ENCODE measurements at places on chromosomes 16 and 17.

DNA sequence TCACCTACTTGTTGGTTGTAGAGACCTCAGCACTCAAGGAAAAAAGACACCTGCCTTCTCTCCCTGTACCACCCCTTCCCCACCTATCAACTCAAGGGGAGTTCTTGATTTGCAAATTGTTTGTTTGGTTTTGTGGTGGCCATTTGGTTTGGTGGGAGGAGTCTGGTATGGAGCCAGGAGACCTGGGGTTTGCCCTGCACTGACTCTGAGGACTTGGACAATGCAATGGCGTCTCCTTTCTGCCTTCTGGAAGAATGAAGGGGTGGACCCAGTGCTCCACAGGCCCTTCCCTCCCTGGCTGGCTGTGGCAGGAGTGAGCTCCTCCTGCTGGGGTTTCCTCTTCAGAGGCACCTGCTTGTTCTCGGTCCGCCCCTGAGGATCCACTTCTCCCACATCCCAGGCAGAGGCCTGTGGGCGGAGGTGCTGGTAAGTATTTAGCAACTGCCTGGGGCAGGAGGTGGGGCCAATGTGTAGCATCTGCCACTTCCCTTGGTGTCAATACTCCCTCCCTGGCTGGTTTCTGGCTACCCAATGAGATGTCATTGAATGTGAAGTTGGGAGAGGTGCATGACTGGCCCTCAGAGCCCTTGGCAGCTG is 164.5 kb downstream of the NTN1 start:
- no peak for DNase-seq

GRCh38 chr17:81959362-81960129 is 1.4 kb downstream of the NOTUM start:
- DNase-seq, result peak; percentile 80

GRCh38 chr17:19001907-19002590 is 2.5 kb downstream of the FAM83G start:
- DNase-seq, result no peak

GRCh38 chr17:82789051-82789592 is 37.3 kb downstream of the TBCD start:
- DNase-seq, result no peak

GRCh38 chr16:2973093-2973492 is 3.9 kb downstream of the PAQR4 start:
- DNase-seq, result no peak

Measured in activated naive CD4-positive, alpha-beta T cell treated with Interleukin-2 at 50 U/mL for 16 hours (primary cell).